SIG-M5 (cell line): ENCODE measurements at places on chromosomes 2 and 18.

- no peak for DNase-seq
Measured at GRCh38 chr2:59734743-59735142, 818.7 kb downstream of the BCL11A start.

DNA sequence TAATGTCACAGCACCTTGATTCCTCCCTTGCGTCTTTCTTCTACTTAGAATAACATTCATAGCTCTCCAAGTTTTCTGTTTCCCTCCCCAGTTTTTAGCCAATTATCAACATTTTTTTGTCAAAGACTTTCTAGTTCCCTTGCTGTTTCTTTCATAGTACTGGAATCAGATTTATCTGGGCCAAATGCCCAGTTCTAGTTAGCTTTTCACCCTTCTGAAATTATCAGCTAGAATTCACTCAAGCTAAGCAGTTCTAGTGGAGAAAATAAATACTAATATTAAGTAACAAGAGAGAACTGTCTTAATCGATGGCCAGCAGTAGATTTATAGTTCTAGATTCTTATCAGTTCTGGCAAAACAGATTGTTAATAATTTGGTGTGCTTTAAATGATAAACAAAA lies 36.2 kb downstream of the EFEMP1 start:
- DNase-seq, result no peak

GRCh38 chr2:88603146-88603545 lies 24.1 kb downstream of the EIF2AK3 start:
- DNase-seq, result no peak

- DNase-seq, result no peak
Measured at GRCh38 chr18:47981320-47981719, 50.9 kb upstream of the SMAD2 start.

- no peak for DNase-seq
Measured at GRCh38 chr2:39623917-39624316, 41.8 kb upstream of the TMEM178A start.

- no peak for DNase-seq
Measured at GRCh38 chr2:30254685-30255001, 23.3 kb downstream of the LBH start.

DNA sequence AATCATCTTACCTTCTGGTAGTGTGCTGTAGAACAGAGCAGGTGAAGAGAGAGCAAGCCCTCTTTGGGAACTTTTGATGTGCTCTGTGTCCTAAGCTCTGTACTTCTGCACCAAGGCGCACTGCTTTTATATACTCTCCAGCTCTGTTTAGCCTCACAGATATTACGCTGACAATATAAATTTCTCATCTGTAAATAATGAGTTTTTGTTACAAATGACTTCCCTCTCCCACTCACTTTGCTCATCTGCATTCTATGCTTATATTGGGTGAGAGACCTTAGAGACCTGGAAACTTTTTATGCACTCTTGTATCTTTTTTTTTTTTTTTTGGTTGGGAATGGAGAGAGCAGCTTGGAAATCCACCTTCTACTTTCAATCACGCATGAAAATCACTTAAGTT lies at the start of gene GCG:
GCG (minus strand) TSS at position 101 of the 400 bp plus-strand sequence. CDS start 3,069 bp downstream, outside the sequence.
- DNase-seq, result no peak

GRCh38 chr2:160568856-160569255 lies 75.2 kb upstream of the RBMS1 start:
- no peak for DNase-seq

- no peak for DNase-seq
Measured at GRCh38 chr2:127330753-127331152, 36.8 kb upstream of the ERCC3 start.

DNA sequence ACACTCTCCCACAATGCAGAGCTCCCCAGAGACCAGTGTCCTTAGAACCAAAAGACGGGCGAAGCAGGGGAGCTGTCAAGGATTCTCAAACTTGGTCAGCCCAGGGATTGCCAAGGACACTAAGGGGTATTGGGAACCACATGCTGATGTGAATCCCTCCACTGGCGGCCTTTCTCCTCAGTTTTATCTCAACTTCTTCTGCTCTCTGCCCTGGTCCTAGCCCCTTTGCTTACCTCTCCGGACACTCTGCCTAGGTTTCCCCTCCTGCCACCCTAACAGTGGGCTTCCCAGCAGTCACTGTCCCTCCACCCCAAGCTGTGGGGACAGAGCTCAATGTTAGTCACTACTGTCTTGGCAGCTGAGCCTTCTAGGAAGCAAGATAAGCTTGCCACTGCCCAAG lies 61.1 kb downstream of the POLR1A start:
- no peak for DNase-seq

GRCh38 chr2:176685908-176686307 lies 416.7 kb downstream of the MTX2 start:
- DNase-seq, result no peak

- no peak for DNase-seq
Measured at GRCh38 chr2:234091883-234092282, 41.4 kb downstream of the SPP2 start.

DNA sequence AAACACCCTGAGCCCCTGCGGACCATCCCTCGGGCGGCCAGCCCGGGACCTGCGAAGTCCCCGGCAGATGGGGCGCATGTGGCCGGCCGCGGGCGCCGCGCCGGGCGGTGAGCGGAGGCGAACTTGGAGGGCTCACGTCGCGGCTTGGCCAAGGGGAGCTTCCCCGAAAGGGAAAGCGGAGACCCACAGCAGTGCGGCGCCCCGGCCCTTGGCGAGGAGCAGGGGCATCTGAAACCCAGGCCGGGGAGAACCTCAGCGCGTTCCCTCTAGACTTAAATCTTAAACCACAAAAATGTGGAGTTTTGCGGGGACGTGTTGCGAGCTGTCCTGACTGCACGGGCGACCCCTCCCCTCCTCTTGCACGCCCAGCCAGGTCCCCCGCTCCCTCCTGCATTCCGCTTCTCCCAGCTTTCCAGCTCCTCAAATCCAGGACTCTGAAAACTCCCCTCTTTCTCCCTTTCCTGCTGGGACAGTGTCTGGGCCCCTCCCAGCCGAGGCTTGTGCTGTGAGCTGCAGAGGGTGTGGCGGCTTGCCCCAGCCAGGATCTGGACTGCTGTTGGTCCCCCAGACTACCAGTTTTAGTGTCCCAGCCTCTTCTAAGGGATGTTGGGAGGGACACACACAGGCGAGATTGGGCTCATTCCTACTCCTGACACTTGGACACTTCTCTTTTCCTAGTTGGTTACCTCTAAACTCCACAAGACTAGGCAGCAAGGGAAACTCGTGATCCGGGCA lies 1.3 kb downstream of the FMNL2 start:
- DNase-seq, result no peak

- no peak for DNase-seq
Measured at GRCh38 chr2:12605366-12605765, 111.4 kb upstream of the TRIB2 start.

DNA sequence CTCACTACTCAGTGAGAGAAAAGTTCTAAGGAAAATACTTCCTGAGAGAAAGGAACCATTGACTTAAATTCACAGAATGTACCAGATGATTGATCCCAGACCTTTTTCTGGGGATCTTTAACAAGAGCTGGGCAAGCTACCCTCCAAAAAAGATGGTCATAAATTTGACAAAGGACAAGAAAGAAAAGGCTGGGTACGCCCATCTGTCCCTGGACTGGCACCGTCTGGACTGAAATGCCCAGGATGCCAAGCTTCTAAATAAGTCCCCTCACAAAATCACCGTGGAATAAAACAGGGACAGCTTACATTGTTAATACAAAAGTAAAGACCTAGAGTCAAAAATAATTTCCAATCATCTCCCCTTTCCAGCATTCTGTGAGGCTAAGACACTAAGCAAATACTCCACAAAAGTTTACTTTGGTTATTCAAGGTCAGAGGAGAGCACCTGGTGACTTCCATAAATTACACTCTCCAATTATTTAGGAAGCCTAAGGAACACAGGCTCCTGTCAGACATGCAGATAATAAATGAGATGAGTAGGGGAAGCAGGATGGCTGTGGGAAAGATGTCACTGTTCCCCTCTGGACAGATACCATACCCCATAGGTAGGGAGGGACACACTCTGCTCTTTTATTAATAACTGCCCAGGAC lies 69.9 kb downstream of the UXS1 start:
- no peak for DNase-seq

DNA sequence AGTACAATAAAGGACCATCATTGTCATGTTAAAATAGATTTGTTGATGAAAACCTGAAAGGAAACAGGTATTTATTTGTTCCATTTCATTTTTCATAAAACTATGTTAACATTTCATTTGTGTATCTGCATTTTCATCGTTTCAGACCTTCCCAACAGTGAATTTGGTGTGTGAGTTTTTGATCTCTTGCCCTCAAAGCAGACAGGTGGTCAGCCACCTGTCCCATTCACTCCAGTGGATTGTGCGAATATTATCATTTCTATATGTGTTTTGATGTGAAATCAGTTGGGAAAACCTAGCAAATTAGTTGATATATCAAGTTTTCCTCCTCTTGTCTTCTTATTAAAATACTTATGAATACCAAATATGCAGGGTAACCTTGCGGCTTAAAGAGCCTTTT lies 25.4 kb upstream of the ATP5MC3 start:
- DNase-seq, result no peak

DNA sequence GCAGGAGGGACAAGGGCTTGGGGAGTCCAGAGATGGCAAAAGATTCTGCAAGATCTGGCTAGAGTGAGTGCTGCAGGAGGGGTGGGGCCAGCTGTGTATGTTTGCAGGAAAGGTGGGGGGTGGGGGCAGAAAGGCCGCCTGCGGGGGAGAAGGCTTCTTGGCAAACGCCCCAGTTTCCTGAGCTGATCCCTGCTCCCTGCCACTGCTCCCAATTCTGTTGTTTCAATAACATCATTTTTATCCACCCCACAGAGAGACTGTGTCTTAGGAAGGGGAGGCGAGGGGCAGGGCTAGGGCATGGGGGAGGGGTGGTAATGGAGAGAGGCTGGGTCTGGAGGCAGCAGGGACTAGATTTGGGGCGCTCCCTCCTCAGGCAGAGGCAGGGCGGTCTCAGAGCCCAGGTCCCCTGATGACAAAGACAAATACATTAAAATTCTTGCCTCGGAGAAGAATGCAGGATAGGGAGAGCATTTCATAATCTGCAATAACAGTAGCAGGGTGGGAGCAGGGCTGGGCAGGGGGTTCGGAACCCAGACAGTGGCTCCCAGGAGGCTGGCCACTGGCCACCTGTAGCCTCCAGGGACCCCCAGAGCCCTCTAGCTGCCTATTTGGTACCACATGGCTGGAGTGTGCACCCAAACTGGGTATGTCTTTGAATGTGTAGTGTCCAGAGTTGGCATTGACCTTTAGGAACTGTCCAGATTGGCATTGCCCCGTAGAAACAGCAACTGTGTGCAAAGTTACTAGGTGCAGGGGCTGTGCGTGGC lies 2.1 kb upstream of the WNT6 start:
- DNase-seq, result no peak

DNA sequence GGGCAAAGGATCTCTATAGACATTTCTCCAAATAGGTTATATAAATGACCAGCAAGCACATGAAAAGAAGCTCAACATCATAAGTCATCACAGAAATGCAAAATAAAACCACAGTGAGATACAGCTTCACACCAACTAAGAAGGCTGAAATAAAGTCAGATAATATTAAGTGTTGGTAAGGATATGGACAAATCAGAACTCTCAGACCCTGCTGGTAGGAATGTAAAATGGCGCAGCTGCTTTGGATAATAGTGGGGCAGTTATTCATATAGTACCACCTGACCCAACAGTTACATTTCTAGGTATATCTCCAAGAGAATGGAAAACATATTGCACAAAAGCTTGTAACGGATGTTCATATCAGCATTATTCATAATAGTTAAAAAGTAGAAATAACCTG lies 14.0 kb downstream of the EPB41L5 start:
- DNase-seq, result no peak

DNA sequence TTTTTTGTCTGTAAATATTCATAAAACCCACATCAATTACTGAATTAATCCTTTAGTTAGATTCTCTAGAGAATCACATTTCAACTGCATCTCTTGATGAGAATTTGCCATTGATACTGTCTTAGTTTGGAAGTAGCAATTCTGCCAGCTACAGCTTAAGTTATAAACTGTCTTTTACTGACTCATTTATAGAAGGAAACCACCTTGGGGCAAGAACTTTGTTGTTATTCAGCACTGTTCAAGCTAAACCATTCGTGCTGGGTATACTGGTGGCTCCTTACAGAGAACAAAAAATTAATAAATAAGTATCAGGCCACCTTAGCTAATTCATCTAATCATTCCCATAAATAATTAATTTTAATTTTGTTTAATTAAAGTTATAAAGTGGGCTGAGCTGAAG lies 1082.6 kb upstream of the CELF4 start:
- no peak for DNase-seq

DNA sequence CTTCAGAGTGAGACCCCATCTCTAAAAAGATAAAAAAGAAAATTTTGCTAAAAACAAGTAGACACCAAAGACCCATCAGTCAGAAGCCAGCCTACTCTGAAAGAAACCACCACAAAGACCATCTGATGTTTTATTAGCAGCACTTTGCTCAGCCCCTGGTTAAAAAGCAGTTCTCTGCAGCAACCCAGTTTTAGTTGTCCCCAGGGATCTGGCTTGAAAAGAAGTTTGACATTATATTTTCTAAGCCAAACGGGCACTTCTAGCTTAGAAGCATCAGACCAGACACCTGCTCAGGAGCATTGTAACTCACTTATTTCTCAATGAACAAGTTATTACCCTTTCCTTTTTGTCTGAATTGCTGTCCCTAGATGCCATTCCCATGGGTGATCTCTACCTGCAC lies 164.2 kb upstream of the ETAA1 start:
- no peak for DNase-seq

DNA sequence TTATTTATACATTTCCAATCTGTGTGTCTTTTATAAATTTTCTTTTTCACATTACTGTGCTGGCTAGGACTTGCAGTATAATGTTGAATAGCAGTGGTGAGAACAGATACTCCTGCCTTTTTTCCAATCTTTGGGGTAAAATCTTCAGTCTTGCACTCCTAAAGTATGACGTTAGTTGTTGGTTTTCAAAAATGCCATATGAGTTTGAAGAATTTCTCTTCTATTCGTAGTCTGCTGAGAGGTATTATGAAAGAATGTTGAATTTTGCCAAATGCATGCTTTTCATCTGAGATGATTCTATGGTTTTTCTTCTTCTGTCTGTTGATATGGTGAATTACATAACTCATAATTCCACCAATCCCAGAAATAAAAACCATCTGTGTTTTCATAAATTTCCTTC lies 335.3 kb upstream of the CHST9 start:
- DNase-seq, result no peak

GRCh38 chr2:152097290-152097800 lies 1.5 kb downstream of the CACNB4 start:
- no peak for DNase-seq

- no peak for DNase-seq
Measured at GRCh38 chr18:75341267-75341666, 86.2 kb downstream of the SMIM21 start.

DNA sequence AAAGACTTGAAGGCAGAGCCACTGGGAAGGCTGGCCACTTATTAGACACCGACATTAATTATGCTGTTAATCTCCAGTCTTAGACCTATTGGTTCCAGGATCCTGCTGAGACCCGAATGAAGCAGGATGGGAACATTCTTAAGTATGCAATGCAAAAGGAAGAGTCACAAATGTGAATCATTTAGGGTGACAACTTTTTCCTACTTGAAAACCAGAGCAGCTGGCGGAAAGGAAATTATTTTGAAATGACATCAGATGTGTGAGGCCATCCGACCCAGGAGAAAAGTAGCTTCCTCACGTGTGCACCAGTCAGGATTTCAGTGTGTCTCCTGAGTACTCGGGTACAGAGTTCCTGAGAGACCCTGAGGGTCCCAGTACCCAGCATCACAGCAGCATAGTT lies 222.9 kb upstream of the NCKAP5 start:
- DNase-seq, result no peak

GRCh38 chr2:216188956-216189355 lies 79.8 kb downstream of the XRCC5 start:
- DNase-seq, result no peak

- DNase-seq, result no peak
Measured at GRCh38 chr2:195406886-195407603, 250.0 kb upstream of the SLC39A10 start.
